ENCODE measurements at places on chromosomes 11 and 22.

DNA sequence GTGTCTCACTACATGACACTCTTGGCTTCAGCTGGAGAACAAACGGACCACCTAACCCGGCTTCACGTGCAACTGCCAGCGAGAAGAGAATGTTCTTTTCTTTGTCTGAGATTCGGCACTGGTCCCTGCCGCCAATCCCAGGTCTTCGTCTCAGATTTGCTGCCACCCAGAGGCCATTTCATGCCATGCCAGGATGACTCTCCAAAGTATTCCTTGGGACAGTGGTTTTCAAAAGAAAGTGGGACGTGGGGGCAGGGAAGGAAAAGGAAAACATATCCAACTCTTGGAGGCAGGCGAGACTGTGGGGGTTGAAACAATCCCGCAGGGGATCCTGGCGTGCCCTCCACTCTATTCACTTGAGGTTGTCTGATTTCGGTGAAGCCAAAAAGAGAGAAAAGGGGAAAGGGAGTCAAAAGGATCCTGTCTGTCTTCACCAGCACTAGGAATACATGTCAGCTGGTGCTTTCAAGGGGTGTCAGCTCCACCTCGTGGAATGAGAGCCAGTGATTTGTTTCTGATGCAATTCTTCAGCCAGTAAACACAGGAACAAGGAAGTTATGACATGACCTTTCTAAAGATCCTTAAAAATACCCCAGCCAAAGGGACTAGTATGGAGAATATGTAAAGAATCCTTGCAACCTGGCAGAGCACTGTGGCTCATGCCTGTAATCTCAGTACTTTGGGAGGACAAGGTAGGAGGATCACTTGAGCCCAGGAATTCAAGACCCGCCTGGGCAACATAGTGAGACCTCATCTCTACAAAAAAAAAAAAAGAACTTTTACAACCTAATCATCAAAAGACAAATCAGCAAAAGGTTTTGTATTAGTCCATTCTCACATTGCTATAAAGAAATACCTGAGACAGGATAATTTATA is 41.0 kb upstream of the APLNR start:
- DNase-seq: peak; percentile 66

GRCh38 chr22:36588285-36588684 is 59.3 kb upstream of the EIF3D start:
- DNase-seq: no peak

DNA sequence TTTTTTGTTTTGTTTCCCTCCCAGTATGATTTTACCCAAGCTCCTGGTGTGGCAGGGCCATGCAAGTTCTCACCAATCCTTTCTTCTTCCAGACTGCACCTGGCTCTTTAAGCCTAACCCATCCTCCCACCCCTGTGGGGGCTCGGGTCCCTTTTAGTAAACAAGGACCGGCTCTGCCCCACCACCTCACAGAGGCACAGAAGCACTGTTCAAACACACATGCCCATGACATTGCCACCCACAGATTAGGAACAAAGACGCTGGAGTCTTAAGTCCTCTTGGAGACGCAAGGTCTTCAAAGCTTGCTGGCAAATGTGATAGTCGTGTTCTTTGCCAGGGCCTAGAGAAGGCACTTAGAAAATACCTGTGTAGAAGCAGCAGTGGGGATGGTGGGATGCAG is 18.9 kb downstream of the UQCR10 start:
- DNase-seq: no peak

- no peak for DNase-seq
Measured at GRCh38 chr11:15769203-15769602, 587.1 kb downstream of the SOX6 start.

- DNase-seq: no peak
Measured at GRCh38 chr11:33696931-33697638, 3.5 kb downstream of the C11orf91 start.

DNA sequence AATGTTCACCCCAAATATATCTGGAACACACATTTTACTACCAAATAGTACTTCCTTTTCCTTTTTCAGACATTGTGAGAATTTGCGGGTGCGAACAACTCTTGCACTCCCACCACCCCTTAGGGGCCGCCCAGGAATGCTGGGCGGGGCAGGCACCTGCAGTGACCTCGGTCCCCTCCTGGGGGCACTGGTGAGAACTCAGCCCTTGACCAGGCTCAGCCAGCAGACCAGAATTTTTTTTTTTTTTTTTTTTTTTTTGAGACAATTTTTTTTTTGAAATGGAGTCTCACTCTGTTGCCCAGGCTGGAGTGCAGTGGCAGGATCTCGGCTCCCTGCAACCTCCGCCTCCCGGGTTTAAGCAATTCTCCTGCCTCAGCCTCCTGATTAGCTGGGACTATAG is 75.8 kb downstream of the ARHGAP8 start:
- no peak for DNase-seq

- no peak for DNase-seq
Measured at GRCh38 chr11:134951305-134951700, 539.3 kb upstream of the B3GAT1 start.

GRCh38 chr11:22703591-22703990 is 37.2 kb downstream of the GAS2 start:
- DNase-seq: no peak
